ENCODE measurements at places on chromosomes 12 and 14.

DNA sequence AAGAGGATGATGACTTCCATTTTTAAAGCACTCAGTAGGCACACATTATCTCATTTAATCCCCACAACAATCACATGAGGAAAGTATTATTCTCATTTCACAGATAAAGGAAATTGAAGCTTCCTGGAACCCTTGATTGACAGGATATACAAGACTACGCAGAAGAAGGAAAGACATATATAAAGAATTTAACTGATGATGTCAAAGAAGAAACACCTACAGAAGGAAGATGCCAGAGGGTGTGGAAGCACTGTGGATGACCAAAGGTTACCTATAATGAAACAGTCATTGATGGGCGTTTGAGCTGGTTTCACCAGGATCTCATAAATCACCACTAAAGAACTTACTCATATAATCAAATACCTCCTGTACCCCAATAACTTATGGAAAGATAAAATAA lies 197.4 kb downstream of the SLC25A21 start:
- no peaks in the 10 kb centered on the region for H3K36me3 ChIP-seq
- H3K4me3 ChIP-seq, result no peak overlapping the region
- no peaks in the 10 kb centered on the region for H3K27me3 ChIP-seq

GRCh38 chr14:94888121-94888520 lies 118.2 kb upstream of the GSC start:
- no peak overlapping the region for H3K27ac ChIP-seq
- no peaks in the 10 kb centered on the region for H3K4me1 ChIP-seq
- H3K36me3 ChIP-seq, result peaks cover 2% of the 10 kb centered on the region
- peaks cover 17% of the 10 kb centered on the region for H3K27me3 ChIP-seq
- DNase-seq, result no peak

DNA sequence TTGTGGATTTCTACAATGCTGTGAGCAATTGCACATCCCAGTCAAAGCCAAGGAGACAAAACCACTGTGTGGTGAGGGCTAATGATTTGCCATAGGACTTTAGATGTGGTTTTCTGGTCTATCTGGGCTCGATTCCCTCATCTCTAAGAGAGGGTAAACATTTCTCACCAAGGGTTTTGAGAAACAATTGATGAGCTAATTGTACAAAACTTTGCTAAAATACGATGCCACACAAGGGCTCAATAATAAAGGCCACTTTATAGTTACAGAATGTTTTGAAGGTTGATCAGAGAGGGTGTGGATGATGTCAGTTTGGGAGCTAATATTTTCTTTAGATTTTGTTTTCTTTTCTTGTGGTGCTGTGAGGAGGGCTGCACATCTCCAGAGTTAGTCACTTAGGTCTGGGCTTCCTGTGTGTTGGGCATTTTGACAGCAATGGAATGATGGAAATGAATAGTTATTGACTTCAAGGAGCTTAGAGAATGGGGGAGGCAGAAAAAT lies 60.8 kb upstream of the SLC38A4 start:
- no peaks in the 10 kb centered on the region for H3K4me1 ChIP-seq
- no peak overlapping the region for H3K4me3 ChIP-seq
- peaks cover 17% of the 10 kb centered on the region for H3K27me3 ChIP-seq
- no peaks in the 10 kb centered on the region for H3K36me3 ChIP-seq
- H3K27ac ChIP-seq, result no peak overlapping the region

GRCh38 chr12:50387972-50388478 lies 8.4 kb downstream of the FAM186A start:
- no peak overlapping the region for H3K27ac ChIP-seq
- H3K27me3 ChIP-seq, result no peaks in the 10 kb centered on the region
- H3K4me1 ChIP-seq, result no peaks in the 10 kb centered on the region
- no peaks in the 10 kb centered on the region for H3K36me3 ChIP-seq
- H3K4me3 ChIP-seq, result no peak overlapping the region

GRCh38 chr12:120980800-120981368 lies 2.5 kb downstream of the HNF1A start:
- no peak overlapping the region for H3K4me3 ChIP-seq
- peaks cover 2% of the 10 kb centered on the region for H3K36me3 ChIP-seq
- no peak overlapping the region for H3K27ac ChIP-seq
- DNase-seq, result no peak
- no peaks in the 10 kb centered on the region for H3K4me1 ChIP-seq

- peak overlapping the region; percentile 95 for H3K27ac ChIP-seq
- H3K4me1 ChIP-seq, result peaks cover 53% of the 10 kb centered on the region
- H3K27me3 ChIP-seq, result no peaks in the 10 kb centered on the region
Observed at GRCh38 chr12:120264904-120265472, 542 bp downstream of the PXN start.

DNA sequence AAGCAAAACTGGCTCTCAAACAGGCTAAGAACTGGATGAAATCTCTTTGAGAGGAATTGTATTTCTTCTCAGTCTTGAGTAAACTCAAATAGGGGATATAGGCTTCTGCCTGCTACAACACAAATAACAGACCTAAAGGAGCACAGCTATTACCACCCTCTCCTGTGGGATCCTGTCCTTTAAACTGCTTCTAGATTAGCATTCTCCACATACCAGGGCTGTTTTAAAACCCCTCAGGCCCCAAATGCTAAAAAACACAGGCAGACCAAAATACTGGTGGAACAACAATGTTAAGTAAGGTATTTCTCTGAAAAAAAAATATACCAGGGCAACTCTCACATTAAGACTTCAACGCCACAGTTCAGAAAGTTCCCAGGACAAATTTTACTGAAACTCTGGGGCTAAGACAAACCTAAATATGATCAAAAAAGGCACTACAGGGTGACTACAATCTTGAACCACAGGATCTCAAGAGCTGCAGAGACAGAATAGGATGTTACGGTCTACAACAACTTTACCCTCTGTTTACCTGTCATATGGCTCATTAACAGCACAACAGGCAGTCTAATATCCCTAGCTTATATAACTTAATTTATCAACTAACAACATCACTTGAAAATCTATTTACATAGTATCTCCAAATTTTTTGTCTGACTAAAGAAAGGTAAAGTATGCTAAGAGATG lies 7.2 kb downstream of the CPNE8 start:
- H3K27ac ChIP-seq, result no peak overlapping the region
- no peaks in the 10 kb centered on the region for H3K36me3 ChIP-seq
- H3K4me1 ChIP-seq, result peaks cover 13% of the 10 kb centered on the region

DNA sequence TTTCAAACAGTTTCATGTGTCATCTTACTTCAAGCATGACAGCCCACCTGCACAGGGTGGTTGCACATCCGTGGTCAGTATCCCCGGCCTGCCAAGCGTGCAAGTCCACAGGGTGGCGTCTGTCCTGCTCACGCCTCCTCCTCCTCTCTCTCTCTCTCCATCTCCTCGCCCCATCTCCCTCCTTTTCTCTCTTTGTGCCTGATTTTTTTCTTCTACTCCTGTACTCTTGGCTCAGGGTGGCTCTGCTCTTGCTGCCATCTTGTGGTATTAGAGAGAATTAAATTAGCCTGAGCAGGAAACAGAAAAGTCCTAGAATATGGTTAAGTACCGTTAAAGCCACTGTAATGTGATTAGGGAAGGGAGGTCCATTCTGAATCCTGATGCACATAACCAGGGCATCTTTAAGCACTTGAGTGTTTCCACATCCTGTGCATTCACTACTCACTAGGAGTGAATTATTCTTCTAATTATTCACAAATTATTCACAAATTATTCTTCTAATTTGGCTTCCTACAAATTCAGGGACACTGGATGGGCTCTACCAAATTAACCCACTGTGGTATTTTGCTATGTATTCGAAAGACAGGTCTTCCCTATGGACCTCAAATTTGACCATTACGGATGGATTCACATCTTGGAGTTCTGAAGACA lies 25.5 kb upstream of the DTX1 start:
- H3K27ac ChIP-seq, result no peak overlapping the region
- H3K27me3 ChIP-seq, result peaks cover 9% of the 10 kb centered on the region
- H3K36me3 ChIP-seq, result no peaks in the 10 kb centered on the region
- no peak overlapping the region for H3K4me3 ChIP-seq
- DNase-seq, result no peak
